ENCODE measurements at places on chromosomes 6 and 20. TPM values are rescaled to one million over a fixed set of nuclear protein-coding genes. Genes with fewer than 3 reads are reported as not detected.
A peak's percentile ranks its signal among the peaks of the same experiment; 100 is the strongest.

- H3K4me3 ChIP-seq: no peak overlapping the region
- H3K27ac ChIP-seq: no peak overlapping the region
- no peak for DNase-seq
- H3K27me3 ChIP-seq: no peaks in the 10 kb centered on the region
- H3K4me1 ChIP-seq: no peaks in the 10 kb centered on the region
- no peaks in the 10 kb centered on the region for H3K36me3 ChIP-seq
Measured at GRCh38 chr6:75896526-75896925, 147.5 kb downstream of the MYO6 start.

- no peak overlapping the region for H3K4me3 ChIP-seq
- H3K27me3 ChIP-seq: no peaks in the 10 kb centered on the region
- no peak for DNase-seq
- no peak overlapping the region for H3K27ac ChIP-seq
Measured at GRCh38 chr20:40933758-40934157, 94.9 kb upstream of the TOP1 start.

GRCh38 chr20:57658447-57658832 lies 38.2 kb upstream of the ZBP1 start:
- no peak for DNase-seq
- no peaks in the 10 kb centered on the region for H3K4me1 ChIP-seq
- no peak overlapping the region for H3K27ac ChIP-seq
- no peak overlapping the region for H3K4me3 ChIP-seq
- H3K36me3 ChIP-seq: peaks cover 28% of the 10 kb centered on the region

DNA sequence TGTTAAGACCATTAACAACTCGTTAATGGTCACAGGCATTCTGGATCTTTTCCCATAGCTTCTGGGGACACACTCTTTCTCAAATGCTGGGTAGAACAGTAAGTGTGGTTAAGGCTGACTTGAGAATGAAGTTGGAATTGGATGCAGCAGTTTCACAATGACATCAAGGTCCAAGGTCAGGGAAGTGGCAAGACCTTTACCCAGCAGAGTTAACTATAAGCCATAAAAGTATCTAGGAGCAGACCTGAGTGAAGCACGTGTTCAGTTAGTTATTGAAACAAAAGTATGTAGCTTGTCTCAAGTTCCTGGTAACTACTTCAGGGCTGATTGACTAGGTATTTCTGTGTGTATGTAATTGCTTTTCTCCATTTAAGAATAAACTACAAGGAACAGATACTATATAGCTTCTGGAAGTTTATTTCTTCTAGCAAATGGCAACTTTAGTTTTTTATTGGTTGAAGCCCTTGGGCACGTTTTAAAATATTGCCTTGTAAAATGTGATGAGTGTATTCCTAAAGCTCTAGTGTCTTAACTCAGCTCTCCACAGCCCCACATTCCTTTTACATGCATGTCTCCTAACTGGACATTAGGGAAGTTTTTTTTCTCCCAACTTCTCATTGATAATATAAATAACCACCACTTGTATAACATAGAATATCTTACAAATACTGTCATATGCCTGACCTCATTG lies 479.0 kb upstream of the CITED2 start:
- H3K4me1 ChIP-seq: peaks cover 5% of the 10 kb centered on the region
- no peaks in the 10 kb centered on the region for H3K36me3 ChIP-seq
- no peaks in the 10 kb centered on the region for H3K27me3 ChIP-seq
- H3K27ac ChIP-seq: no peak overlapping the region

GRCh38 chr6:11763460-11764249 lies 14.9 kb downstream of the ADTRP start:
- H3K27me3 ChIP-seq: no peaks in the 10 kb centered on the region
- no peak overlapping the region for H3K4me3 ChIP-seq
- DNase-seq: no peak

DNA sequence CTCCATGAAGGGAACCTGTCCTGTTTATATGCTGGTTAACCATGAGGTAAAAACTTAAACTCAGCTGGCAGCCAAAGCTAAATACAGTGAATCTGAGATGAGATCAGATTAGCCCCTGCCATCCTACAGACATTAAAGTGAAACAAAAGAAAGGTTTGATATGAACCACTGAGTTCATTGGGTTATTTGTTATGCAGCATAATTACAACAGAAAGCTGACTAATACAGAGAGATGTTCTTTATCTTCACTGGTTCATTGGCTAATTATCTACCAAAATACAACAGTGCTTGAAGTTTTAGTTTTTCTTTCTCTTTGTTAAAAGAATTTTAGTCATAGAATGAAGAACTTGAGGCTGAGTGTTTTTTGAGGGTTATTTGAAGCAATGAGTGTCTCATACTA lies 307.6 kb upstream of the FERMT1 start:
- no peaks in the 10 kb centered on the region for H3K4me1 ChIP-seq
- no peaks in the 10 kb centered on the region for H3K36me3 ChIP-seq
- H3K4me3 ChIP-seq: no peak overlapping the region
- no peak for DNase-seq

GRCh38 chr20:35901678-35902544 lies 52.4 kb downstream of the SCAND1 start:
- no peak for DNase-seq
- H3K4me1 ChIP-seq: no peaks in the 10 kb centered on the region
- no peak overlapping the region for H3K27ac ChIP-seq
- H3K27me3 ChIP-seq: no peaks in the 10 kb centered on the region
- H3K4me3 ChIP-seq: no peak overlapping the region
- peaks cover under 1% of the 10 kb centered on the region for H3K36me3 ChIP-seq

- no peaks in the 10 kb centered on the region for H3K36me3 ChIP-seq
- no peak overlapping the region for H3K4me3 ChIP-seq
- H3K4me1 ChIP-seq: peaks cover 5% of the 10 kb centered on the region
- DNase-seq: no peak
Measured at GRCh38 chr20:13510837-13511488, 127.8 kb downstream of the TASP1 start.

- peak; percentile 66 for DNase-seq
- no peak overlapping the region for H3K27ac ChIP-seq
- no peaks in the 10 kb centered on the region for H3K36me3 ChIP-seq
- H3K4me3 ChIP-seq: no peak overlapping the region
- peaks cover 2% of the 10 kb centered on the region for H3K27me3 ChIP-seq
Measured at GRCh38 chr6:167530951-167531350, 206.1 kb downstream of the TTLL2 start.

DNA sequence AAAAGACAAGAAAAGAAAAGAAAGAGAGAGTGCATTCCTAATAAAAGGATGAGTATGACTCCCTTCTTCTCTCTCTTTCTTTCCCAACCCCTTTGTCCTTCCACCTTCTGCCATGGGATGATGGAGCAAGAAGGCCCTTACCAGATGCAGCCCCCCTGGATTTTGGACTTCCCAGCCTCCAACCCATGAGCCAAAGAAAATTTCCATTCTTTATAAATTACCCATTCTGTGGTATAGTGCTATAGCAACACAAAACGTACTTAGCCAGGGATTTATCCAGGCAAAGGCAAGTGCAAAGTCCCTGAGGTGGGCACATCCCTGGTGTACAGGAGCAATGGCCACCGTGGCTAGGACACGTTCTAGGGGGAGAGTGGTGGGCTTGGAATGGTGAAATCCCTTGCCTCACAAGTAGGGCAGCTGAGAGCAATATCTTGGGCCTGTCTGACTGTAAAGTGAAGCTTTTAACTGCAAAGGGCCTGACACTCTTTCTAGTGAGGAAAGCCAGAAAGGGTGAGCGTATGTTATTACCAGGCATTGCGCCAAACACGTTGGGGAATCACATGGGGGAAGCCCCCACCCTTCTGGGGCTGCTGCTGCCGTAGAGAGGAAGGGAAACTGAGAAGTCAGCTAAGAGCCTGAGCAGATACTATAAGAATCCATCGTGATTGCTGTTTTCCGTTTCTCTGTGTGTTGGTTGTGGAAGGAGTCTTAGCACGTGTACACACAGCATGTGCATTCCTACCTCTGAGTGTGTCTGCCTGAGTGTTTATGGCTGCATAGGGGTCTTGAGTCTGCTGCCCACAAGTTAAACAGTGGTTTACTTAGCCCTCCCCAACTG lies 50.7 kb upstream of the SIRPA start:
- H3K36me3 ChIP-seq: no peaks in the 10 kb centered on the region

- H3K27ac ChIP-seq: no peak overlapping the region
- H3K4me1 ChIP-seq: no peaks in the 10 kb centered on the region
- no peaks in the 10 kb centered on the region for H3K36me3 ChIP-seq
- H3K4me3 ChIP-seq: no peak overlapping the region
Measured at GRCh38 chr6:43758617-43759050, 11.4 kb upstream of the VEGFA start.

GRCh38 chr6:28537509-28538140 lies 11.9 kb downstream of the GPX5 start:
- H3K27me3 ChIP-seq: no peaks in the 10 kb centered on the region
- no peak overlapping the region for H3K4me3 ChIP-seq
- no peak overlapping the region for H3K27ac ChIP-seq

GRCh38 chr20:12728782-12729181 lies 280.0 kb upstream of the SPTLC3 start:
- no peak for DNase-seq
- H3K4me3 ChIP-seq: no peak overlapping the region
- H3K36me3 ChIP-seq: no peaks in the 10 kb centered on the region
- H3K27ac ChIP-seq: no peak overlapping the region
- no peaks in the 10 kb centered on the region for H3K27me3 ChIP-seq

DNA sequence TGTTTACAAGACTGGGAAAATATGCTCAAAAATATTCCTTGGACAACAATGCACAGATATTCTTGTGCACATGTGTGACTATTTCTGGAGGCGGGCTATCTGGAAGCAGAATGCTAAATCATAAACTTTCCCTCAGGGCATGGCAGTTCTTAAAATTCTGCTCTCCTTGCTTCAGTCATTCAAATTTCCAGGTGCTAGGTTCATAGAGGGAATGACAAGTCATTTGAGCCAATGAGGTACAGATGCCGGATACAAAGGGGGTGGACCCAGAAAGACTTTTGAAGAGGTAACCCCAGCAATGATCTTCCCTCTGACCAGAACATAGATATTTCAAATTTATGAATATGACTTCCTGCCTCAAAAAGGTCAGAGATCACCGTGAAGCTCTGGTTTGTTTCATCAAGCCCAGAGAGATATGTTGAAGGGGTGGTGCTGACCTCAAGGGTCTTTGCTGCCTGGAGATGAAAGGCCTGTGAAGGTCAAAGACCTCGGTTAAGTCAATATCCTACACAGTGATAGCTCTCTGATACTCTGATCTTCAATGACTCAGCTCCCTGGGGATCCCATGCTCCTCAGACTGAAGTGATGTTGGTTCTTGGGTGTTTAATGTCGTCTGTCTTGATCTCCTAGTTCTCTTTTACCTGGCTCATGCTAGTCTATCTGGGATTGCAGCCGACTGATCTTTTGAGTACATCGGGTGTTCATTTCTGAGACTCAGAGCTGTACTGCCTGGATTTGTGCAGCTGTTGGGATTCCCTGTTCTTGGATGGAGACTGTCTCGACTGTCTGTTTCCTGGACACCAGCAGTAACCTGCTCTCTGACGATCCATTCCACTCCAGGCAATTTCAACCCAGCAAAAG lies 47.5 kb upstream of the TSHZ2 start:
- H3K27ac ChIP-seq: no peak overlapping the region
- DNase-seq: no peak
- H3K4me1 ChIP-seq: no peaks in the 10 kb centered on the region
- H3K36me3 ChIP-seq: no peaks in the 10 kb centered on the region
- H3K27me3 ChIP-seq: no peaks in the 10 kb centered on the region

DNA sequence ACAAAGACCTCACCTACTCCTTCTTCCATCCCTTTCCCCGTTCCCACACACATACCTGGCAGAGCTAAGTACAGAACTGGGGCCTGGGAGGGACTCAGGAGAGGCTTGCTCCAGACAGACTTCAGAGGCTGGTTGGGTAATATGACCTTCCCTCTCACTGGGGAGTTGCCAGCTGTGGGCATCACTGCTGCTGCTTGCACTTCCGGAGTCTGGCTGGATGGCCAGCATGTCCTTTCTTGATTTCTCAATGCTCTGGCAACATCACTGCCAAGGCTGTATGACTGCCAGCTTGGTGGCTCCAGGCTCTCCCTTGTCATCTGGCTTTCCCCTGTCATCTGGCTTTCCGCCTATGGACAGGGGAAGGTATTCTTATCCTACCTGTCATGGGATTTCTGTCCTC lies 47.8 kb downstream of the CDH22 start:
- H3K27ac ChIP-seq: no peak overlapping the region
- DNase-seq: no peak
- H3K36me3 ChIP-seq: no peaks in the 10 kb centered on the region
- no peak overlapping the region for H3K4me3 ChIP-seq
- peaks cover 21% of the 10 kb centered on the region for H3K27me3 ChIP-seq

DNA sequence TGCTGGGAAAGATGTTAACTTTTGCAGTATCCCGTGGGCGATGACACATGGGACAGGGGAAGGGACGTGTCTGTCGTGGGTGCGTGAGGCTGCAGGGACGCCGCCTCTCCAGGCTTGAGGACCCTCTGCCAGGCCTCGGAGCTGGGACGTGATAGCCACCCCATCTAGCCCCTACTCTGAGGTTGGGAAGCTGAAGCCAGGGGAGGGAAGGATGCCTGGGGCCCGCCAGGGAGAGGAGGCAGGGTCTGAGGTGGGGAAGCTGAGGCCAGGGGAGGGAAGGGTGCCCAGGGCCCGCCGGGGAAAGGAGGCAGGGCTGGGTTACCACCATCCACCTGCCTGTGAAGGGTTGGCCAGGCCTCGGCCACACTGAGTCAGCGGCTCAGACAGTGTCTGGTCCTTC lies 38.2 kb upstream of the GATA5 start:
- H3K4me3 ChIP-seq: no peak overlapping the region
- H3K27me3 ChIP-seq: no peaks in the 10 kb centered on the region
- H3K36me3 ChIP-seq: no peaks in the 10 kb centered on the region

DNA sequence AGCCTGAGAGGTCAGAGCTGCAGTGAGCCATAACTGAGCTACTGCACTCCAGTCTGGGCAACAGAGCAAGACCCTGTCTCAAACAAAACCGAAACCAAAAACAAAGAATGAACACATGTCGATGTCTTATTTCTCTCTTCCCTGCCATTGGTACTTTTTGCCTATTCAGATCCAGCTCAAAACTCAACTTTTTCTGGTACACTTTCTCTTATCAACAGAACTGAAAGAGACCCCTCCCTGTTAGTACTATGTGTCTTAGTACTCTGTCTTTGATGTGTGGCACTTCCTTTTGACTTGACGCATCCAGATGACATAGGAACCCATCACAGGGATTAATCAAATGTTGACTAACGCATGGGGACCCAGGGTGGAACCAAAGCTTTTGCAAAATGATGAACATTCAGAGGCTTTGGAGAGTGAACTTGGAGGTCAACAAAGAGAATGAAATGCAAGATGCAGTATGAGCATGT lies 44.8 kb downstream of the AKAP12 start:
- DNase-seq: no peak
- H3K27me3 ChIP-seq: no peaks in the 10 kb centered on the region
- H3K36me3 ChIP-seq: no peaks in the 10 kb centered on the region
- H3K27ac ChIP-seq: peak overlapping the region; percentile 41
- H3K4me1 ChIP-seq: peaks cover 30% of the 10 kb centered on the region
- no peak overlapping the region for H3K4me3 ChIP-seq

GRCh38 chr6:122620428-122620827 lies 10.2 kb downstream of the PKIB start:
- no peak overlapping the region for H3K4me3 ChIP-seq
- H3K36me3 ChIP-seq: no peaks in the 10 kb centered on the region
- no peak for DNase-seq
- no peaks in the 10 kb centered on the region for H3K4me1 ChIP-seq
- H3K27ac ChIP-seq: no peak overlapping the region
- H3K27me3 ChIP-seq: peaks cover 11% of the 10 kb centered on the region

- no peak for DNase-seq
- H3K27me3 ChIP-seq: no peaks in the 10 kb centered on the region
Measured at GRCh38 chr6:146860583-146860982, 261.8 kb downstream of the ADGB start.

BTN3A1 gene
- total RNA-seq: 60.1 TPM

SLC26A8 gene
- total RNA-seq: 0.34 TPM

SPEF1 gene
- total RNA-seq: 11.7 TPM

GMPR gene
- 8.6 TPM for total RNA-seq

FBXO30 gene
- total RNA-seq: 16.1 TPM

CFAP61 gene
- 10.7 TPM for total RNA-seq

CRIP3 gene
- total RNA-seq: 1.3 TPM

PRIM2 gene
- 8.6 TPM for total RNA-seq

PHACTR1 gene
- 48.4 TPM for total RNA-seq

EBF4 gene
- 15.8 TPM for total RNA-seq

RSPO3 gene
- 5.9 TPM for total RNA-seq
